Caco-2 (cell line): ENCODE measurements at places on chromosomes 4 and X.

GRCh38 chr4:110878413-110878812, 255.5 kb upstream of the PITX2 start:
- DNase-seq = no peak

DNA sequence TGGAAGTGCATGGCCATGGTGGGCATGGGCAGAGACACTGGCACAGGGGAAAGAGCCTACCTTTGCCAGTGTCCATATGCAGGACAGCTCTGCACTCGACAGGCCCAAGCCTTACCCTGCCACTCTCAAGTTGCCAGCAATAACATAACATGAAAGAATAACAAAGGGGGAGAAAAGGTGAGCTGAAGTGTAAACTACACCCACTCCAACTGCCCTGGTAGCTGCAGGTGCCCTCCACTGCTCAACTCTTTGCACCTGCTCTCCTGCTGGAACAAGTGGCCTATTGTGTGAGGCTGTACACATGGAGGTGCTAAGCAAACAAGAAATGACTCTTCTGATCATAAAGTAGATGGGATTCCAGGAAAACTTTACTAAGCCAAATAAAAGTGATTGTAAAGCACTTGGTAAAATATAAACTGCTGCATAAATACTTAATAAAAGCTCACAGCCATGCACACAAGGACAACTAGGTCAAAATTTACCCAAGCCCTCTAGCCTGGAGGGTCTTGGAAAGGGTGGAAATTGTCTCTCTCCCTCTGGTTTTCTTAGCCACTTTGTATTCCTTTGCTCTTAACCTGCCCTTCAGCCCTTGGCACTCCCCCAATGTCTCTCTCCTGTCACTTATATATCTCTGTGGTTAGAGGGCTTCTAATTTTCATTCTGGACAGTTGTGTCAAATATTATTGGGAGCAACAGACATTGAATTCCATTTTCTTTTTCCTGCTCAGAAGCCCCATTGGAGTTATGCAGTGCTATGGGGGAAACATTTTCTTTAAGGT, 261.2 kb upstream of the GPC4 start:
- peak; percentile 41 for DNase-seq

- DNase-seq = no peak
Observed at GRCh38 chr4:163588532-163588931, 94.0 kb downstream of the TMA16 start.

- DNase-seq = no peak
Observed at GRCh38 chr4:165592386-165592785, 213.6 kb downstream of the CPE start.

DNA sequence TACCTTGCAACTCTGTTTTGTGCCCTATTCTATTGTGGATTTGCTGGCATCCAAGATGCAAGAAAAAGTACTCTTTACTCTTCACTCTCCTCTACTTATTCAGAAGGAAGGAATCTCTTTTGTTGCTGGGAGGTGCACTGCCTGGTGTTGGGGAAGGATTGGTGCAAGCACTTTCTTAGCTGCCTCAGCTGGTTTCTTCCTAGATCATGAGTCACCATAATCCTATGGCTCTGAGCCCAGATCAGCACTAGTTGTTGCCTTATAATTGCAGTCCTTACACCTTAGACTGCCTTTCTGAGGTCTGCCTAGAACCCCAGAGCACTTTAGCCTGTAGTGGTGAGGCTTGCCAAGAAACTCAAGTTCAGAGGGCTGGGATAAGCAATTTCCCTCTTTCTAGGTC, 37.0 kb upstream of the CT83 start:
- no peak for DNase-seq

DNA sequence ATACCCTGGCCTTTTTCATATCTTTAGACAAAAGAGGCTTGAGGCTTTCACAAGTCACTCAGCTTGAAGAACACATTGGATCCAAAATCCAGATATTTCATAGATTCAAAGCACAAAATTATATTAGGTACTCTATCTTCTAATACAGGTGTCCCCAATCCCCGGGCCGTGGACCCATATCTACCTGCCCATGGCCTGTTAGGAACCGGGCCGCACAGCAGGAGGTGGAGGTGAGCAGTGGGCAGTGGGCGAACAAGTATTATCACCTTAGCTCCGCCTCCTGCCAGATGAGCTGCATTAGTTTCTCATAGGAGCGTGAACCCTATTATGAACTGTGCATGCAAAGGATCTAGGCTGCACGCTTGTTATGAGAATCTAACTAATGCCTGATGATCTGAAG, 18.7 kb downstream of the YIPF7 start:
- no peak for DNase-seq

GRCh38 chr4:141771889-141772830, 135.8 kb downstream of the IL15 start:
- DNase-seq = no peak

DNA sequence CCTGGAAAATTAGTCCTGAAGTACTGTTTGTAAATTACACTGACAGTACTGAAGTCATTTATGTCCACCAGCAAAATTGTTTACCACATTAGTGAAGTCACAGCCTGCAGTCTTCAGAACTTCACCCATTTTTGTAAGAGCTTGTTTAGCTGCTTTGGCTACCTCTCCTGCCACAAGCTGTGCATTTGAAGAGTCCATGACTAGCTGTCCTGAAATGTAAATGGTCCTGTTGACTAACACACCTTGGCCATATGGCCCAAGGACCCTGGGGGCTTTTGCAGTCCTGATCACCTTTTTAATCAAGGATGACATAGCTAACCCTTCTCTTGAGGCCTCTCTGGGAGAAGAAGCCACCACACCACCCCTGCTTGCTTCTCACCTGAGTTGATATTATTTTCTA, 21.4 kb upstream of the ZNF518B start:
- DNase-seq = no peak

DNA sequence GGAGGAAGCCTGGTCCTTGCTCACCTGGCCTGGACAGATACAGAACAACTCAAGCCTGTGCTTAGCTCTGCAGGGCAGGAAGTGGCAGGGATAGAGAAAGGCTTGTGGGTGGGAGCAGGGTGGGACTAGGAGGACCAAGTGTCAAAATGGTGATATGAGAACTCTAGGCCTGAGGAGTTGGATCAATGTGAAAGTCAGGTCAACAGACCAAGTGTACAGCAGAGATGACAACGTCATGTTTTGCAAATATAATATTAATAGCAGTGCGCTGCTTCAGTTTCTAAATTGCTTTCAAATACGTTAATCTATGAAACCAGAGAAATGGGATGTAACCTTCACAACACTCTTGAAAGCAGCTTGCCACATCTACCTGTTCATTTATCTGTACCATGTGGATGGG, 114.2 kb upstream of the MAP3K15 start:
- DNase-seq = no peak

DNA sequence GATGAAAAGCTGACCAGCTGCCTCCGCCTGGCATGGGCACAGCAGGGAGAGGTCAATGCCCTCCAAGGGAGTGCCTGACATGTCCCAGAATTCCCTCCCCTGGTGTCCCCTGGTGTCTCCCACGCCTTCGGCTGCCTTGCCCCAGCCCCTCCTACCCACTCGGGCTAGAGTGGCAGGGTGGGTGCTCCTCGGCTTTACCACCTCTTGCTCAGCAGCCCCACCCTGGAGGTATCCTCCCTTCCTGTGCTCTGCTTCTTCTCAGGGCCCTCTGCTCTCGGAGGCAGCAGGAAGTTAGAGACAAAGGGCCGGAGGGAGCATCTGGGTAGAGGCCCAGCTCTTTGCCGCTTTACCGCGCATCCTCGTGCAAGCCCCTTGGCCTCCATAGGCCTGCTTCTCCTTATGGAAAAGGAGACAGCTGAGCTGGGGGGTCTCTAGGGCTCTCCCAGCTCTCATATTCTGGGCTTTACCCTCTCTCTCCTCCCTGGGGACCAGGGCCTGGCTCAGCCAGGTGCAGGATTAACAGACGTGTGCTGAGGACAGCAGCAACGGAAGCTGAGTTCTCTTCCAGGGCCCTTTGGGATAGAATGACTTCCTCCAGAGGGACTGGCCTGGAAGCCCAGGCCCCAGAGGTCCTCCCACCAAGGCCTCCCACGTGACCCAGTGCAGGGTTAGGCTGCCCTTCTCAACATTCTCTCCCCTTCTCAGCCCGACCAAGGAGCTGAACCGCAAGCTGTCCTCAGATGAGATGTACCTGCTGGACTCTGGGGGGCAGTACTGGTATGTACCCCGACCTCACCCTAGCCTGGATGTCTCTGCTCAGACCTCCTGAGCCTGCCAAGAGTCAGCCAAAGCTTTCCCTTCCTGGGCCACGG, 17.2 kb downstream of the XPNPEP2 start:
- no peak for DNase-seq

DNA sequence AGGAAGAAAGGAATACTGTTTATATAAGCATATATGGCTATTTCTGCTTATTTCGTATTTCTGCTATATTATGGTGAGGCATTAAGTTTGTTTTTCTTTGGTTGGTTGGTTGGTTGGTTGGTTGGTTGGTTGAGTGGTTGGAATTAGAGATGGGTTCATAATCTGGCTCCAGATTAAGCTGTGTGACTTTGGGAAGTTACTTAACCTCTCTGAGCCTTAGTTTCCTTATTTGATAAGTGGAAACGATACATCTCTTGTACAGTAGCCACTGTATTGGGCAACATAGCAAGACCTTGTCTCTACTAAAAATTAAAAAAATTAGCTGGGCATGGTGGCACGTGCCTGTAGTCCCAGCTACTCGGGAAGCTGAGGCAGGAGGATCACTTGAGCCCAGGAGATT, 46.1 kb upstream of the CEP135 start:
- no peak for DNase-seq
